ENCODE measurements at places on chromosomes 7 and 10. TPM values are rescaled to one million over a fixed set of nuclear protein-coding genes. Genes with fewer than 3 reads are reported as not detected.

Gene HABP2
- not detected for total RNA-seq

Gene GIMAP1
- 24.5 TPM for total RNA-seq

Gene STOX1
- 0.13 TPM for total RNA-seq

Gene SLC29A4
- 2.1 TPM for total RNA-seq

Gene TMEM140
- 49.4 TPM for total RNA-seq

Gene SUN3
- not detected for total RNA-seq

Gene SPAM1
- not detected for total RNA-seq

Gene TRPV5
- total RNA-seq = not detected
